ENCODE measurements at places on chromosomes 5 and 9.

GRCh38 chr5:137933491-137933911 lies 44.2 kb downstream of the PKD2L2 start:
- DNase-seq: no peak

- DNase-seq: no peak
These were observed 101.1 kb upstream of the MEF2C start for GRCh38 chr5:88984040-88984439.

DNA sequence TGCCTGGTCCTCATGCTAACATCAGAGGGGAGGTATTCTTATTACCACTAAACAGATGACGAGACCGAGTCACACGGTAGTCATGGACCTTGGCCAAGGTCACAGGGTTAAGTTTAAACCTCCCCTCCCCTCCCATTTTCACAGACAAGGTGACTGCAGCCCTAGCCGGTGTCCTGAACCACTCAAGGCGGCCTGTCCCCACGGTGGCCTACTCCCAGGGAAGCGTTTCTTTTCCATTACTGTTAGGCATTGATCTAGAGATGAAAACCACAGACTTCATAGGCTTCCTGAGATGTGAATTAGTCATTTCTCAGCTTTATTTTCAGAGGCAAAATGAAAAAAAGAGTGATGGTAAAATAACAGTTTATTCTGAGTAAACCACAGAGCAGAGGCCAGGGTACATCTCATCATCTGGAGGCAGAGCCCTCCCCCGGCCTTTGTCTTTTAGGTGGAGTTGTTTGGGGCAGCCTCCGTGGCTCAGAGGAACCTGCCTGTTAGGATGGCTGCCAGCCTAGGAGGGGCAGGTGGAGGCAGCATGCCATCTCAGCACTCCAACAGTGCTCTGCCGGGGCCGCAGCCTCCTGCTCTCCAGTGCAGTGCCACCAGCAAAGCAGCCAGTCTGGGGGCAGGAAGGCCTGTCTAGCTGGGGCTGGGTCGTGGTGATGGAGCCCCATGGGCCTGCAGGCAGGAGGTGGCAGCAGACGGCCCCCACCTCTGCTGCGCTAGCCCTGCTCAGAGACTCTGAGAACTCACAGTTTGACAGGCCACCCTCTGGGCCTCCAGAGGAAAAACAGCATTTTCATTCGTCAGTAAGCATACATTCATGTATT lies 71.2 kb downstream of the RAPGEF1 start:
- peak; percentile 75 for DNase-seq

- DNase-seq: no peak
These were observed 477.3 kb downstream of the ISL1 start for GRCh38 chr5:51860532-51861018.

DNA sequence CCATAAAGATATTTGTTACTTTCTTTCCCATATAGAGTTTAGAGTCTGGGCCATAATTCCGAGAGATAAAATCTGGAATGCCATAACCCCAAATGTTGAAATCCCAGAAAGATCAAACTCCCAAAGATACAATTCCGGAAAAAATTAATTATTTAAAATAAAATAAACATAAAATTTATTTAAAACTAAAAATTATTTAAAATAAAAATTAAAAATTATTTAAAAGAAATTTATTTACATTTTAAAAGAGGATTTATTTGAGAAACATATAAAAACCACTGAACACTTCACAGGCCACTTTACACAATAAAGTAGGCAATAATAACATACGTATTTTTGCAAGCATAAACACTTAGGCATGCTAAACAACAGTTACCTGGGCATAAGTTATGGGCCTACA lies 57.9 kb downstream of the SHC3 start:
- DNase-seq: no peak

GRCh38 chr5:19266791-19267190 lies 721.2 kb downstream of the CDH18 start:
- DNase-seq: no peak

DNA sequence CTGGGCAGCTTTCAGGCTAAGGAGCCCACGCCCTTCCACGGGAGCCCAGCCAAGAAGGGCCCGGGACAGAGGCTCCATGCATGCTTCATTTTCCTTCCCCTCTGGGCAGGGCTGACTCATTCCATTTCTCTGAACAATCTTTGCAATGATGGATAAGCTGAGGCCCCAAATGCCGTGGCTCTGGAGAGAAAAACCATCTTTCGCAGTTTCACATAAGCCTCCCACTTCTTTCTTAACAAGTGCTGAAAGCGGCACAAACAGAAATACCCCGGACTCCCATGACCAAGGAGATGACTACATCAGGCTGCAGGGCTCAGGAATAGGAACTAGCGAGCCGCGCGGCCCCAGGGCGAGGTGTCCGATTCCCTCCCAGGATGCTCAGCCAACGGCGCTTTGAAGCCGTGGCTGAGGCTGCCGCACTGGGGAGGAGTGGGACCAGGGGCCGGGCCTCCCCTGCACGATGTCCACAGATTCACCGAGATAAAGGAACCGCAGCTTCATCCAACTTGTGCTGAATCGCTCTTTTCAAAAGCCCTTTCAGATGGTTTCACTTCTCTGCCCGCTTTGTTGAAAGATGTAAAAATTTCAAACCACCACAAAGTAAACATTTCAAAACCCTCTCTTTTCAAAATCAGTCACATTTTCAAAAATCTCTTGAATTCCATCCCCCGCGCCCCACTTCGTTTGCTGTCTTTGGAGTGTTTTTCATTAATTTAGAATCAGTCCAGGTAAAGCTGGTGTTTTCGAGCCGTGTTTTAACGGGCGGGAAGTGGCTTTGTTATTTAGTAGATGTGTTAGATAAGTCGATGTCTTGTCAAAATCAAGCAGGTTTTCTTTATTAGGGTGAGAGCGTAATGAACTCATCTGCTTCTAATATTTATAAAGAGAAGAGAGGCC lies 96.5 kb upstream of the LMX1B start:
- peak; percentile 90 for DNase-seq

- DNase-seq: peak; percentile 75
These were observed 5.1 kb downstream of the SEMA5A start for GRCh38 chr5:9540791-9541190.

DNA sequence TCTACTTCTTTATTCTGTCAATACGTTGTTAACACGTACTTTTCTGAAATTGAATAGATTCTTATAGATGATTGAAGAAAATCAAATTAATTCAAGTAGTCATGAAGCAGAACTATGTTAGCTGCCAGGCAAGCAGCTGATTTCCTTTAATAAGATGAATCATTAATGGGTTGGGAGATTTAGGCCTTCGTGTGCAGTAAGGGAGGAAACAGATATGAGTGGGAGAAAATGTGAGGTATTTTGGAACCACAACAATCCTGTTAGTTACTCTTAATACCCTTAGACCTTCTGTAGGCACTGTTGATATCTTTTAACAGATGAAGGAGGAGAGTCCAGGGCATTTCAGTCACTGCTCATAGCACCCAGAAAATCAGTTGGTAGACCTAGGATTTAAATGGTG lies 121.0 kb downstream of the AOPEP start:
- DNase-seq: peak; percentile 69

Measured in EL (cell line).